ENCODE measurements at places on chromosomes 3 and 15.

DNA sequence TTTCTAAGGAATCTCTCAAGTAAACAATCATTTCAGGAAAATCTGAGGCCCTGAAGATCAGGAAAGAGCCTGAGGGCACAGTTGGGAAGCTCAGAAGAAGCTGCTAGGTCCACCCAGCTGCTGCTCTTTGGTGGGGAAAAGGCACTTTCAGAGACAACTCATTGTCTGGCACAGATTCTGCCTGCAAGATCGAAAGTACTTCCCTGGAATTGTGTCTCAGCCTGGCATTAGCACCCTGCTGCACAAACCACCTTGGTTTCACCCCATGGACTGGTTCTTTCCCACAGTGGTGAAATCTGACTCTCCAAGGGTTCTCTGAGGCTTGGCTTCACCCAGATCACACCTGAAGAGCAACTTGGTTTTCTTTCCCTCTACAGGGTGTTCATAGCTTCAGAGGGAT lies 18.7 kb downstream of the THRB start:
- DNase-seq: no peak

DNA sequence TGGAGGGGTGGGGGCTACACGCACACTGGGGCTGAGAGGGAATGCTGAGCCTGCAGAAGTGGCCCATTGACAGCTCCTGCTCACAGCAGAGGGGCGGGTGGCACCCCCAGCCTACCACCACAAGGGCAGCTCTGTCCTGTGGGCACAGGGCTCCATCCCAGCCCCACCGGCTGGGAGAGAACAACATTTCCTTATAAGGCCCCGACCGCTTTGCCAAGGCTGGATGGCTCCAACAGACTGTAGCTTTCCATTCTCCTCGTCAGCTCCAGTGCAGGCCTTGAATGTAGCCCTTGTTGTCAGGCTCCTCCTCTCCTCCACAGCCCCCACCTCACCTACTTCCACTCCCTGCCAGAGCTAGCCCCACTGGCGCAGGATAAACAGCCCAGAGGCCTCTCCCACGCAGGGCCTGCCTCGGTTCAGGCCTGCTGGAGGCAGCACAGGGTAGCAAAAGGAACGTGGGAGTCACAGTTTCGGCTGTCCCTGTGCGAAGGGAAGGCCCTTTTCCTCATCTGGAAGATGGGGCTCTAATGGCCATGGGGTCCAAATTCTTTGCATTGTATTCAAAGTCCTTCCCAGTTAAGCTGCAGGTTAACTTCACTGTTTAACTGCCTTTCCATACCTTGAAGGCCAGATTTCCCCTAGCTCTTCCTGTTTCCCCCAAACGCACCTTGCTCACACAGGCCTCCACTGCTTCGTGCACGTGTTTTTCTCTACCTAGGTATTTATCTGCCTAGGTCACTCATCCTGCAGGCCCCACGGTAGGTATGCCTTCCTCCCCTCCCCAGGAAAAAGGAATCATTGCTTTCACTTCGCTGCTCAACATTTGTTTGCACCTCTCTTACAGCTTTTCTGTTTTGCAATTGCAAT lies 101.6 kb upstream of the LPP start:
- no peak for DNase-seq

GRCh38 chr3:17740721-17741141 lies 1.7 kb downstream of the TBC1D5 start:
- DNase-seq: no peak

DNA sequence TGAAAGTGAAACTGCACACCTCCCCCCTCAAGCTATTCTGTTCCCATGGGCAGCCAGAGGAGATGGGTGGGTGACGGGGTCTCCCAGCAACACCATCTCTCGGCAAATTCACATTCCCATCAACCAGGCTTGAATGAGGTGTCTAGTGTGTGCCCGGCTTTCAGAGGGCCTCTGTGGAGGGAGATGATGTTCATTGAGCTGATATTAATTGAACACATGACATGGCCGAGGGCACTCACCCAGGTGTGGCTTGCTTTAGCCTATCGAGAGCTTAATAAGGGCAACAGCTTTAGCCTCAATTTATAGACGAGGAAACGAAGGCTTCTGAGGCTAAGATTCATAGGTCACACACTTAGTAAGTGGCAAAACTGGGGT lies 288.0 kb downstream of the UACA start:
- DNase-seq: no peak

- DNase-seq: no peak
Measured at GRCh38 chr3:88132894-88133293, 16.9 kb upstream of the C3orf38 start.

GRCh38 chr3:170476291-170476690 lies 57.6 kb downstream of the CLDN11 start:
- no peak for DNase-seq

GRCh38 chr15:92619145-92620101 lies 36.2 kb downstream of the FAM174B start:
- no peak for DNase-seq

- no peak for DNase-seq
Measured at GRCh38 chr15:31013863-31014607, 22.6 kb upstream of the MTMR10 start.

Data from COR-L47 (cell line).